ENCODE measurements at places on chromosomes 2 and 18. TPM values are rescaled to one million over a fixed set of nuclear protein-coding genes. Genes with fewer than 3 reads are reported as not detected.

CPLX4 gene
- not detected for total RNA-seq

DNA sequence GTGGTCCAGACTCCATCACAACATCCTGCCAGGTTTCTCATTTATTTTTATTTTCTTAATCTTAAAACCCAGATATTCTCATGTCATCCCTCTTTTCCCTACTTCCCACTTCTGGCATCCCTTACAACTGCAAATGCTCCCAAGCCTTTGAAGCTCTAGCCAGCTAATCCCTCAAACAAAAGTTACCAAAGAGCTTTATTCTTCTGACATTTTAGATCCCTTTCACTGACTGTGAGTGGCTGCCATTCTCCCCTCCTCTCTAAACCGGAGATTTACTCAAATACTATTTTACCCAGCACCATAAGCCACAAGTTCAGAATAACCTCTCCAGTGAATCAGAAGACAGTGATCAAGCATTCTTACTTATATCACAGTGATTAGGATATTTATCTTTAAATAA is 569.0 kb upstream of the SYT4 start:
- DNase-seq = no peak

- DNase-seq = no peak
Observed at GRCh38 chr2:233414777-233415570, 60.7 kb downstream of the DGKD start.

- no peak for DNase-seq
Observed at GRCh38 chr2:42102591-42103450, 55.0 kb downstream of the PKDCC start.

GRCh38 chr2:216696751-216697560 is 1.6 kb upstream of the IGFBP5 start:
- DNase-seq = no peak

DNA sequence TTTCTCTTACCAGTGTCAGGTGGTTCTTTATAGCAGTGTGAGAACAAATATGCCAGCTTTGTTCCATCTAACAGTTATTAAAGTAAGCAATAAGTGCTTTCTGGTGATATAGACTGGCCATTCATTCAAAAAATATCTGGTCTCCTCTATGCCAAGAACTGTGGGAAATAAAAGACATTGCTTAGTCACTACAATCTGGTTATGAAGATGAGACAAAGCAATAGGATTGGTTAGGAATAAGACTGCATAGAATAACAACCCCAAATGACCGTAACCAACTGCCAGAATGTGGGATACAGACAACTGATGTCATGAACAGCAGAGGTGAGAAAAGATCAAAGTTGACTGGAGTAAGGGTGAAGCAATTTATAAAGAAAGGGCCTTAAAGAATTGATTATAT is 83.8 kb downstream of the MBD2 start:
- DNase-seq = no peak

- DNase-seq = no peak
Observed at GRCh38 chr18:78735131-78736014, 244.2 kb upstream of the SALL3 start.

GRCh38 chr2:166360906-166361305 is 14.8 kb downstream of the SCN9A start:
- DNase-seq = no peak

DNA sequence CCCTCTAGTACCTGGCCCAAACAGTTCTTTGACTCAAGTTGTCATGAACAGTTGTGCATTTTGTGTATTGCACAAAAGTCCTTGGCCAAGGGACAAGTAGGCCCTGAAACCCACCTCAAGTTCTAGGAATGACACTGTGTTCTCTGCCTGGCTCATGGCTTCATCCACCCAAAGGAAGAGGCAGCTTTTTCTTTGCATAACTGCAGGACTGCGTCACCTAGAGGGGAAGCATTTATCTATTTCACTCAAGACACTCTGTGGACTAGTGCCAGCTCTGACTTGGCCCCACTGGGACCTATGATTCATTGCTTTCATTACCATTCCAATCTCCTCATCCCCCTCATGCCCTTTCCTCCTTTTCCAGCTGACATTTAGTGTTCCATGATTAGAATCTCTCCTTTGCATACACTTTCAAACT is 119.3 kb upstream of the SIX2 start:
- DNase-seq = peak; percentile 76

GRCh38 chr2:86825036-86825692 is 34.5 kb upstream of the CD8A start:
- no peak for DNase-seq

GRCh38 chr2:120384486-120385354 is 38.8 kb downstream of the INHBB start:
- no peak for DNase-seq

GRCh38 chr2:207416900-207417299 is 112.9 kb upstream of the CREB1 start:
- no peak for DNase-seq

DNA sequence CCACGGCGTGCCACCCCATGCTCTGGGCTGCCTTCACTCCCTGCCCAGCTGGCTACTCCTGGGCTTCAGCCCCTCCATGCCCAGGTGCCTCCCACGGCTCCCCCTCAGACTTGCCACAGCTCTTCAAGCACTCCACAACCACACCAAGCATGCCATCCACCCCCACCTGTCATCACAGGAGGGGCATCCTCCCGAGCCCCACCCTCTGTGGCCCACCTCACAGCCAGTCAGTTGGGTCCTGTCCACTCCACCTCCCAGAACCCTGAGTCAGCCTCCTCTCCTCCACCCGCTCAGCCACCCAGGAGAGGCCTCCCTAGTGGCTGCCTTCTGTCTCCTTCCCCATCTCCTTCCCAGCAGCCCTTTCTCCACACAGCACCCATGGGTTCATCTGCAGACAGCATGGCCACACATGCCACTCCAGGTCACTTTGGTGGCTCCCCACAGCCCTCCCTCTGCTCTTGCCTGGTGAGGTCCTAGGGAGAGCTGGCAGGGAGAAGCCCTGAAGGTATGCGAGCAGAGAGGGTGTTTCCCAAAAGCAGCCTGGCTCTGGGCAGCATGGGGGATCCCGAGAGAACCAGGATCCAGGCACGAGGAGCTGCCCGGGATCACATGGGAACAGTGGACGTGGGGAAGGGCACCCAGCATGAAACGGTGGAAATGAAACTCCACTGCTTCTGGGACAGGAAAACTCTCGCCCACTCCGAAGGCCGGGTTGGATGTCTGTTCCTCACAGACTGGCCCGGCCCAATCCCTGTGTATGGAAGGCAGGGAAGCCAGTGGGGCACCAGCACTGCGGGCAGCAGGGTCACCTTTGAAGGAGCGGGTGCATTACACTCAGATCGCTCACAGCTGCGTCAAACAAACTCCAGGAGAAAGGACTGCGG is 2.7 kb downstream of the LIMS2 start:
- no peak for DNase-seq
